GM20000 (cell line): ENCODE measurements at places on chromosomes 11 and 22.
A peak's percentile ranks its signal among the peaks of the same experiment; 100 is the strongest.

- DNase-seq: no peak
These were observed 18.1 kb upstream of the RELT start for GRCh38 chr11:73358071-73358470.

- no peak for DNase-seq
These were observed 34.2 kb upstream of the FCHSD2 start for GRCh38 chr11:73176145-73176873.

GRCh38 chr11:1218256-1218787, 4.5 kb upstream of the MUC5B start:
- DNase-seq: no peak

- no peak for DNase-seq
These were observed 5.1 kb downstream of the MYEOV start for GRCh38 chr11:69299023-69299461.

DNA sequence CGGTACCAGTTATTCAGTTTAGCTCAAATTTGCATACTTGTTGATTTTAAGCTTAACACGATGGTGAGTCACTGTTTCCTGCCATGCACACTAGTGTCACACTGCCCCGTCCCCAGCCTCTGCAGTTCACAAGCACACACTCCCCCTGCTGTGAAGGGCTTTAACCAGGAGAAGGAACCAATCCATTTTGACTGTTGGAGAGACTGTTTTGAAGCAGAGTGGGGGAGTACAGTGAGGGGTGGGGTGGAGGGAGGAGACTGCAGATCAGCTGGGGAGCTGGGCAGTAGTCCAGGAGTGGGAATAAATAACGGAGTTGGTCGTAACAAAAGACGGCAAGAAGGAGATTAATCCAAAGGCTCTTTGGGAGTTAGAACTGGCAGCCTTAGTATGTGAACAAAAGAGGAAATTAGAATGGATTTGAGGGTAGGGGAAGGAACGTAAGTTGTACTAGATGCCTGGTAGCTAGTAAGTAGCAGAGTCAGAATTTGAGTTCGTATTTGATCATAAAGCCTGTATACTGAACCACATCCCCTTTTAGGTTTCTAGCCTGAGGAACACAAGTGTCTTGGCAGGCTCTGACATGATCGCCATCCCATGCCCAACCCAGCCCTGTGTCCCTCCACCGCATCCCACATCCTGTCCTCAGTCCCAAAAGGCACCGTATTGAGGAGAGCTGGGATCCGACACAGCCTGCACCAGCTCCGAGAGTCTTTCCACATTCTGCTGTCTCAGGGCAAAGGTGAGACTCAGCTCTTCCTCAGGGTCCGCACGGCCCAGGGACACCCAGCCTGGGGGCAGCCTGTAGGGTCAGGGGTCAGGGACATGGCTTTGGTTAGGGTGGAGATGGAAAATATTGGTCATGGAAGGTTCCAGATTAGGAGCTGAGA, 862 bp downstream of the TPP1 start:
- DNase-seq: no peak

DNA sequence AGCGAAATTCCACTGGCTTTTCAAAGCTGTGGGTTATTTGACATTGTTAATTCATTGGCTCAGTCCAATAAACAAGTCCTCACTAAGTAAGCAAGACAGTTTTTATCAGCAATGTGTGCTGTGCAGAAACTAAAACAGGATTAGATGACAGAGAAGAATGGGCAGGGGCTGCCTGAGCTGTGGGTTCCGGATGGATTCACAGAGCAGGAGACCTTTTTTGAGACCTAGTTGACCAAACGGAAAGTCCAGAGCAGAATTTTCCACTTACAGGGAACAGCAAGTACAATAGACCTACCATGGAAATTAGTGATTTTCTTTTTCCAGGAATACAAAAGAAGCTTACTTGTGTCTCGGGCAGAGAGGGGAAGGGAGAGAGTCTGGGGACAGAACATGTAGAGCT, 5.2 kb upstream of the KDM4F start:
- DNase-seq: no peak

DNA sequence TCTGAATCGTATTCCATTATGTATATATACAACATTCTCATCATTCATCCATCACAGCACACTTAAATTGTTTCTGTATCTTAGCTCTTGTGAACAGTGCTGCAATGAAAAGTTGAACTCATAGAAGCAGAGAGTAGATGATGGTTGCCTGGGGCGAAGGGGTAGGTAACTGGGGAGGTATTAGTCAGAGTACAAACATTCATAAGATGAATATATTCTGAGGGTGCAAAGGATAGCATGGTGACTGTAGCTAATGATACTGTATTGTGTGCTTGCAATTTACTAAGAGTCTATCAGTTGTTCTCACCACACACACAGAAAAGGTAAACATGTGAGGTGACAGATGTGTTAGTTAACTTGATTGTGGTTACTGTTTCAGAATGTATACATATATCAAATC, 12.6 kb upstream of the RFPL2 start:
- DNase-seq: no peak

- no peak for DNase-seq
These were observed 71.3 kb downstream of the GALNT18 start for GRCh38 chr11:11550534-11550933.

DNA sequence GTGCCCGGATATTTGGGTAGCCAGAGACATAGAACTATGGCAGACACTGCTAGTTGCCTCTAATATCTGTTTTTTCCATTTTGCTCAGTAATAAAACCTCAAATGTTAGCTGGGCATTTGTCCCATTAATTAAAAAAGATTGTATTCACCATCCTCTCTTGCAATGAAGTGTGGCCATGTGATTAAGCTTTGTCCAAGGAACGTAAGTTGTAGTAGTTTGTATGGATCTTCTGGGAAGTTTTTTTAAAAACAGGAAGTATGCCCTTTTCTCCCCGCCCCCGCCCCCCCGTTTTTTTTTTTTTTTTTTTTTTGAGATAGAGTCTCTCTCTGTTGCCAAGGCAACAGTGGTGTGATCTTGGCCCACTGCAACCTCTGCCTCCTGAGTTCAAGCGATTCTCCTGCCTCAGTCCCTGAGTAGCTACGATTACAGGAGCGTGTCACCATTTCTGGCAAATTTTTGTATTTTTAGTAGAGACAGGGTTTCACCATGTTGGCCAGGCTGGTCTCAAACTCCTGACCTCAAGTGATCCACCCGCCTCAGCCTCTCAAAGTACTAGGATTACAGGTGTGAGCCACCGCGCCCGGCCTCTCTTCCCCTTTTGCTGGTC, 1.7 kb upstream of the TMEM135 start:
- no peak for DNase-seq

GRCh38 chr11:66371627-66372415, at the start of gene SLC29A2:
SLC29A2 (minus strand) TSS chr11:66371760; CDS start chr11:66371591, 169 bp downstream.
- DNase-seq: peak; percentile 91

DNA sequence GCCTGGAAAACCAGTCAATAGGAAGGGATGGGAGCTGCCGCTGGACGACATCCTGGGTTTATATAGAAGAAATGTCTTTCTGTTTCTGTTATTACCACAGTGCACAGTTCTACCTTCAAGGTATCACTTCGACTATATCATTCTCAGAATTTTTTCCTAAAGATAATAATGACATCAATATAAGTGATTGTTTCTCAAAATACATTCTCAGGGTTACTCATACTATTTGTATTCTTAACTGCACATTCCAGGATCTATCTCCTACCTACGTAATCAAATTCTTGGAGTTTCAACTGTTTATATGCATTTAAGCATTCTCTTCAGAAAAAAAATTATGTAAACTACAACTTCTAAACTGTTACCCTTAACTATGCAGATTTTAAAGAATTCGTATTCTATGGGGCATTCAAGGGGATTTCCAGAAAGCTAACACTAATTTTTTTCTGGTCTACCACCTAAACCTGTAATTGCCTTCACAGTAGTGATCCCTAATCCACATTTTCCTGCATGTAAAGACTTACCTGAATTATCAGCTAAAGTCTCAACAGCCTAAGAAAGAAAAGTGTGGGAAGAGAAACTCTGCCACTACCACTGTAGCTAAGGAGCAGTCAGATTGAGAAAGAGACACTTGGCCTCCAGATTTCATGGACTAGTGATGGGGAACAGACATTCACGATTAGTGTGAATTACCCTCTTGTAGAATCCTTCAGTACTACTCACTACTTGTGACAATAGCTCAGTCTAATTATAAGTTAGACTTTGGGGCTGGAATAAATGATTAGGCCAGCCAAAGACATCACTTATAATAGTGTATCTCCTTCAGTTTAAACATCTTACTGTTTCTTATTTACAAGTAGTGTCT, at the start of gene OR51B5:
OR51B5 (minus strand) TSS at position 51 of the 862 bp plus-strand sequence; CDS start at position 51, 0 bp downstream.
- DNase-seq: no peak

- peak; percentile 72 for DNase-seq
These were observed 740 bp downstream of the FADS1 start for GRCh38 chr11:61815790-61816735.

- DNase-seq: no peak
These were observed 4.7 kb downstream of the TPST2 start for GRCh38 chr22:26585104-26585790.

GRCh38 chr11:132300283-132300682, 929.9 kb downstream of the NTM start:
- DNase-seq: no peak

- no peak for DNase-seq
These were observed 21.9 kb upstream of the NFRKB start for GRCh38 chr11:129917231-129917630.

GRCh38 chr22:40654522-40655167, 18.1 kb upstream of the MRTFA start:
- DNase-seq: no peak
